Stimulated activated CD4-positive, alpha-beta T cell treated with anti-CD3 and anti-CD28 coated beads, Interleukin-4, amount 100 ng/mL, for 24 hours (primary cell): ENCODE measurements at places on chromosomes 5 and 9.

DNA sequence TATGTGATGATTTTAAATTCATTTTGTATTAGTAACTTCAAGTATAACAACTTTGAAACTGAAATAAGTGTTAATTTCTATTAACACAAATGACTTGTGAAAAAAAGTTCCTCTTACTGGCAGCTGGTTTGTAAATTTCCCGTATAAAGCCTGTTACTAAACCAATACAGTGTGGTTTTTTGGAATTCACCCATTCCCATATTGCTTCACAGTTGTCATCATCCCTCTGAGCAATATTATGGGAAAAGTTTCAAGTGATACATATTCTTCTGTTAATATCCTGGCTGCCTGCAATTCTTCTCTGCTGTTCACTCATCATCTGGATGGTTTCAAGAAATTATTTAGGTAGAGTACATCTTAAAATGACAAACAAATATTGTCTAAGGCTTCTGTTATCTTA, 1185.1 kb upstream of the C9orf72 start:
- no peak for DNase-seq

- DNase-seq: no peak
Measured at GRCh38 chr5:72615061-72615460, 107.9 kb upstream of the ZNF366 start.

DNA sequence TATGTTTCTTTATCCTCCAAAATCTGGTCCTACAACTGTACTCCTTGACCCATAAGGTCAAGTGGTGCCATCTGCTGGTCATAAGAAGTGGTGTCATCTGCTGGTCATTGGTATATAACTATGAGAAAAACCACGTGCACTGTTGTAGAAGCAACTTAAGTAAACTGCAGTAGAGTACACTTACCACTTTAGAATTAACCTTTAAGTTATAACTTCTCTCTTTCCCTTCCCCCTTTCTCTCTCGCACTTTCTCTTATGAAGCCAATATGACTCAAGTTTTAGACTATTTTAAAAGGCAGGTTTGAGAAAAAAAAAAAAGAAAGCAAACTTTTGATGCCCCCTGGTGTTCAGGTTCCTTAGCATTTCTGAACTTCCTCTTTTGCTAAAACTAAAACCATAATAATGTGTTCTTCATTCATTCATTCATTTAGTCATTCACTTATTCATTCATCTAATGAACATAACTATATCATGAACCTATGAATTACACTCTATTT, 12.8 kb upstream of the MTAP start:
- DNase-seq: peak; percentile 56

GRCh38 chr9:132068605-132069004, 11.1 kb downstream of the MED27 start:
- no peak for DNase-seq

GRCh38 chr9:20442461-20443319, 179.6 kb downstream of the MLLT3 start:
- DNase-seq: no peak

- DNase-seq: no peak
Measured at GRCh38 chr9:14690948-14691730, 2.1 kb downstream of the ZDHHC21 start.

DNA sequence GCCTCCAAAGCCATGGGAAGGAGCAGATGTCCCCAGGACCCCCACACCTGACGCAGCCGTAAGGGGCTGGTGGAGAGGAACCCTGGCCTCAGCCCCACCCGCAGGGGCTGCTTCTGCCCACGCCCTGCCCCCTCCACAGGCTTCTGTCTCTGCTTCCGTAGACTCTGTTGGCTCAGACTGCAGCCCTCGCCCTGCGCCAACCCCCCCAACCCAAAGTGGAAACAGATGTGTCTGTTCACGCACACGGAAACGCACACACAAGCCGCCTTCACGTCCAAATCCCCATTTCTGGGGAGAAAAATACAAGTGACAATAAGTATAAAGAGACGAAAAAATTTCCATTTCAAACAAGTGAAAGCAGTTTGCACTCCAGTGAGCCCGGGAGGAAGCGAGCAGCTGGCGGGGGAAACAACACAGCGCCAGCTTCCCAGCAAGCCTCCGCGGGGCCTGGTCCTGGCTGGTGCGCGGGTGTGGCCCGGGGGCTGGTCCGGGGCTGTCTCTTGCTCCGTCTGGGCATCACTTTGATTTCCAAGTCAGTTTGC, 32.6 kb upstream of the RXRA start:
- no peak for DNase-seq

GRCh38 chr5:165108809-165109208, 1603.4 kb downstream of the MAT2B start:
- DNase-seq: no peak

DNA sequence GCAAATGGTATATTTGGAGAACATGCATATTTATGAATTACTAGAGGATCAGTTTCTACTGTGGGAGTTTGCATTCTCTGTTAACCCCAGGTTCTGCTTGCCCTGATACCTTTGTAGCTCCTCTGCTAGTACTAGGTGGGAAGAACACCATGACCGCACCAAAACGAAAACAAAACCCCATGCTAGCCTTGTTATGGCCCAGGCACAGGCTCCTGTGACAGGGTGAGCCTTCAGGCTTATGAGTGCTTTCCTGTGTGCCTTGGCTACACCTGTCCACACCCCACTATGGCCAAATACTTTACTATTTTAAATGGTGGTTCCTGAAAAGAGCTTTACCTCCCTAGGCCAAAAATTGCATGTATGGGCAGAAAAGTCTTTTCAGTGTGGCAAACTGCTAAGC, 94.8 kb downstream of the PPIC start:
- no peak for DNase-seq

- no peak for DNase-seq
Measured at GRCh38 chr9:109488791-109489492, 9.2 kb downstream of the PTPN3 start.

GRCh38 chr5:78647838-78648358, 674 bp downstream of the LHFPL2 start:
- no peak for DNase-seq
